Adipocyte (in vitro differentiated cells): ENCODE measurements at places on chromosomes 1 and 21.

DNA sequence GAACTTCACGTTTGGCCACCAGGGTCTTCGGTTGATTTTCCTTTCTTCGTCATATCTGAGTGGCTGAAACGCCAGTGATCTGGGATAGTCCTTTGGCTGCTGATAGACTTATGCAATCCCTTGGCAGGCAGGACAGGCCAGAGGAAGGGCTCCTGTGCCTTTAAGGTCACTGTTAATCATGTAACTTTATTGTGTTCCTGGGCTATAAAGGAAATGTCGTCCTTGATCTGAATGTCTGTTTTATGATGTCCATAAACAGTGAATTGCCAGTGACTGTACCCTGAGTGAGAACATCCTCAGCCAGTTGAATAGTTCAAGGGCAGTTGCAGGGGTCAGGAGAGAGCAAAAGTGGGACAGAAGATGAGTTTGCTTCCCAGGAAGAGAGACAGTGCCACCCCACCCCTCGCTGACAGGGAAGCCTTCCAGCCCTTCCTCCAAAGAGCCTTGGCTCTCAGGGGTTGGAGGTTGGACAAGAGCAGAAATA, 68.0 kb downstream of the PDE9A start:
- DNase-seq, result no peak

GRCh38 chr1:205183676-205184335, 27.7 kb downstream of the DSTYK start:
- peak; percentile 38 for DNase-seq

DNA sequence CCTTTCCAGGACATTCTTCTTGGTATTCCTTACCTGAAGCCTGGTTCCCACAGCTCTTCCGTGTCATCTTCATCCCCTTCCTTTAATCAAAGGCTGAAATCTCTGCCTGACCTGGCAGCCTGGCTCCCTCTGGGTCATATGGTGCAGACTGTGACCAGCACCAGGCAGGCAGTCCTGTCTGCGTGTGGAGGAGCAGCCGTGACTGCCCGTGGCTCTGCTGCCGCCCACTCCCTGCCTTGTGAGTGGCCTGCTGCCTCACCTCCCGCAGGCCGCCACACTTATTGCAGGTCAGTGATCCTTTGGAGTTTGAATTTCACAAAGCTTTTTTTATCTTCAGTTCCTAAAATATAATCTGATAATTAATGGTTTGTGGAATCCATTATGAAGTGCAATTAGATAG, 36.2 kb upstream of the EPHA8 start:
- DNase-seq, result no peak

GRCh38 chr1:56206391-56206790, 373.0 kb downstream of the PLPP3 start:
- no peak for DNase-seq

GRCh38 chr1:27864264-27864895, 8.0 kb upstream of the THEMIS2 start:
- no peak for DNase-seq

DNA sequence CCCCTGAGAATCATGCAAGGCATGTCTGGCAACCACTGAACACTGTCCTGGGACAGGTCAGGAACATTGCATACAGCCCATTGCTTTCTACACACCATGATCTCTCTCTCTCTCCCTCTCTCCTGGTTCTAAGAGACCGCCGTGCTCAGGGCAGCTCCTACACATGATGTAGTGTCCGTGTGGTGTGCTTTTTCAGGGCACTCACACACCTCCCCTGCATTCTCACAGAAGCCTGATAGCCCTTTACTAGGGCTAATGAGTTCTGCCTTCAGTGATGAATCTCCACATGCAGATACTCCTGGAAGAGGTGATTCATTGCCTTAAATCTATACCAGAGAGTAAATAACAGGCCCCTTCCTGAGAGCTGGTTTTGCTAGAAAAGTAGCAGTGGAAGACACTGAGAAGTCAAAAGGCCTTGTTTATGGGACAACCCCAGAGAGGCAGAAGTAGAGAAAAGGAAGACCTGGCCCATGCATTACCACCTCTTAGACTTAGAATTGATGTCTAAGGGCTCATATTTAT, 7.2 kb upstream of the OLFML2B start:
- DNase-seq, result no peak

DNA sequence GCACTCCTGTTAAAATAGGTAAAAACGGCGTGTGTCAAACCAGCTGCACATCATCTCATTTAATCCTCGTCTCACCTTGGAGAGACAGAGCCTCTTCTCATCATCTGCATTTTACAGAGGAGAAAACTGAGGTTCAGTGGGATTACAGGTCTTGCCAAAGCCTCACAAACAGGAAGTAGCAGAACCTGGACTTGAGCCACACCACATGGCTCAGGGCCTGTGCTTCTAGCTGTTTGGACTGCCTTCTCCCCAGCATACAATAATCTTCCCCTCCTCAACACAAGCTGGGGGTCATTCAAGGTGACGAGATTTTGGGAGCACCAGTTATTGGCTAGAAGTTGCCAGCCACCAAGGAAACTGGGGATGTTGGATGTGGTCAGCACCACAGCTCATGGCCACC, 167.9 kb upstream of the ZC3H12A start:
- DNase-seq, result no peak

GRCh38 chr1:8495928-8496401, 178.1 kb downstream of the SLC45A1 start:
- no peak for DNase-seq

DNA sequence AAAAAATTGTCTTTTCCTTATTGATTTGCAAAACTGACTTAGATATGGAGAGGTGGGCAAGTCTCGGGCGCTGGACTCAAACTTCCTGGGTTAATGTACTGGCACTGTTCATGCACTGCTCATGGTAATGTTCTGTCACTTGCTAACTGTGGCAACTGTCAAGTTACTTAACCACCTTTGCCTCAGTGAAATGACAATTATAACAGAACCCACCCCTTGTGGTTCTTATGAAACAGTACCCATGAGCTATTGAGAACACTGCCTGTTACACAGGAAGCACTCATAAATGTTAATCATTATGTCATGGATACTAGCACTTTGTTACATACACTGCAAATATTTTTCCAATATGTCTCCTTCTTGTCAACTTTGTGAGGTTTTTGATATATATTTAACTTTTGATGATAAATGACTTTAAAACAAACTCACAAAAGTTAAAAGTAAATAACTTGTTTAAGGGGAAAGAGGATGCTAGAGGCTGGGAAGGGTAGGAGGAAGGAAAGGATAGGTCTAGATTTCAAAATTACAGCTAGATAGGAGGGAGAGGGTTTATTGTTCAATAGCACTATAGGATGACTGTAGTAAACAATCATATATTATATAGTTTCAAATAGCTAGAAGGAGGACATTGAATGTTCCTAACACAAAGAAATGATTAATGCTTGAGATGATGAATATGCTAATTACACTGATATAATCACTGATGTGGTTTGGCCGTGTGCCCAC, 342.5 kb downstream of the ADGRL2 start:
- DNase-seq, result no peak

DNA sequence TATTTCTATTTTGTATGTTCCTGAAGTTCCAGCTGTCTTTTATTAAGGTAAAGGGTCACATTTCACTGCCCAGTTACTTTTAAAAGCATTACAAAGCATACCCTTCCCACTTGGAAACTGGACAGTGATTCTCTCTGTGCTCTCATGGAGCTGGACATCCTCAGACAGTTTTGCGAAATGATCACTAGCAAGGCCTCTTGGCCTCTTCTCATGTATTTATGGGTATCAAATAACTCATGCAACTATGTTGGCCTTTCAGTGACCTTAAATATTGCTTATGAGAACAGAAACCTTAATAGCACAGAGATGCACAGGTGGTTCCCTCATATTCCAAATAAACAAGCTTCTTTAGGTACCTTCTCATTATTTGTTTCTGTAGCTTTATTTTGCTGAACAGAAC, 7.9 kb upstream of the AMPD1 start:
- DNase-seq, result peak; percentile 29

- DNase-seq, result no peak
These were observed 73.6 kb downstream of the SLC27A3 start for GRCh38 chr1:153848805-153849204.

GRCh38 chr1:203754455-203754864, 10.5 kb upstream of the LAX1 start:
- DNase-seq, result no peak

GRCh38 chr1:63955370-63956145, 181.7 kb downstream of the ROR1 start:
- DNase-seq, result no peak

DNA sequence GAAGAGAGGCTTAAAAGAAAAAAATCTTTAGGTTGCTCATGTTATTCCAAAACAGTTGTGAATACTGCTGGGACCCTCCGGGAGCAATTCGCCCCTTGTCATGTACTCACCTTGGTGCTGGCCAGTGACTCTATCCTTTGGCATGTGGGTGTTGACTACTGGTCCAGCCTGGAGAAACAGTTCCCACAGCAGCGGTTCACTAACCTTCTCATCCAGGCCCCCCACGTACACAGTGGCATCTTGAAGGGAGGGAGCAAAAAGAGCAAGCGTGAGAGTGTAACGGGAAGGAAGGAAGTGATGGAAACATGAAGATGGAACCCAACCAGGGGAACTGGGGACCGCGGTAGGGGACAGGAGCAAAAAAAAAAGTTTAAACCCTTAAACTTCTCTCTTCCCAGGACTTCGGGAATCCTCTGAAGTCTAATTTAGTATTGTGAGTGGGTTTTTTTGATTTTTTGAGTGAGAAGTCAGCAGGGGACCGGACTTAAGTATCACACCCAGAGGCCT, 494 bp downstream of the SF3B4 start:
- DNase-seq, result peak; percentile 28

GRCh38 chr1:103191327-103191726, 83.0 kb upstream of the COL11A1 start:
- peak; percentile 18 for DNase-seq

- DNase-seq, result no peak
These were observed 33.1 kb downstream of the SIPA1L2 start for GRCh38 chr1:232596666-232597303.

DNA sequence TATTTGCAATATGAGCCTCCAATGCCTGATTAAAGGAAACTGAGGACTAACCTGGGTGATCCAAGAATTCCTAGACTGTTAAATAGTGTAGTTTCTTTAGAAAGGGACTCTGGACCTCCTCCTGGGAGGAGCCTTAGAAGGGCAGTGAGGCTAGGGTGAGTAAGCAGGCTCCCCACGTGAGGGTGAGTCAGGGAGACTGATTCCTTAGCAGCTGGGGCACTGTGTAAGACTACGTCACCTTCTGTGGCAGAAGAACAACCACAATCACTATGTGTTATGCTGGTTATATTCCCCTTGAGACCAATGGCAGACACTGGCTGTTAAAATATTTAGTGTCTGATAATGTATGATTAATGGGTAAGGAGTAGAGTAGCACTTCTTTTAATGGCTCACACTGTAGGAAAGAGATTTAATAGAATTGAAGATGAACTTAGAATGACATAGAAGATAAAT, 53.3 kb upstream of the SYT14 start:
- DNase-seq, result peak; percentile 97

DNA sequence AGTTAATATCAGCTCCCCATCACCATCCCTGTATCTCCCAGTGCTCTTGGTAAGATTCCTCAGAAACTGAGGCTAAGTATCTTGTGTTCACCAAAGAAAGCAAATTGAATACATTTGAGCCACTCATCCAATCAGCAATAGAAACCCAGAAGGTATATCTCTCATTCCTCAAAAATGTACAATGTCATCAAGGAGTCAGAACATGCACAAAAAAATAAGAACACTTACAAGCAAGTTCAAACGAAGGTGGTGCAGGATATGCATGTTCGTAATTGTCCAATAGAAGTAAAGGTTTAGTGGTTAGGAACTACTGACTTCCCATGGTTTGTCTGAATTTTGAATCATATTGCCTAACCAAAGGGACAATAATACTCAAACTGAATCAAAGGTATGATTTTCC, 24.3 kb downstream of the RXRG start:
- no peak for DNase-seq

GRCh38 chr1:226019572-226019971, 20.4 kb upstream of the SDE2 start:
- no peak for DNase-seq

DNA sequence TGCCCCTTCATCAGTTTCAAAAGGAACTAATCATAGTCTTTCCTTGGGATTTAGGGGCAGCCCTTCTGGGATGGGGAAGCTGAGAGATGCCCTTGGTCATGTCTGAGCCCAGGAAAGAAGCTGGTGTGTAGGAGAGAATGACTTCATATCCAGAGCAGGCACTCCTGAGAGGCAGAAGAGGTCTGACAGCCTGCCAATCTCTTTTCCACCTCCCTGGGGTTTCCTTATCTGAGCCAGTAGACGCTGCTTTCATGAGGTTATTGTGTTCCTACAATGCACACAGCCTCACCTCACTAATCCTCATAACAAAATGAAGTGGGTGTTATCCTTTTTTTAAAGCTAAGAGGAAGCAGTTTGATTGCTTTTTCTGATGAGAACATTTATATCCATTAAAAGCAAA, 14.1 kb downstream of the ROR1 start:
- DNase-seq, result no peak

GRCh38 chr1:58783993-58784757, at the start of gene JUN:
Gene JUN, minus strand, starts transcription at chr1:58784047. Its CDS starts 977 bp downstream, at chr1:58783070.
- peak; percentile 100 for DNase-seq

GRCh38 chr21:46071082-46071481, 26.8 kb upstream of the COL6A2 start:
- DNase-seq, result no peak

- no peak for DNase-seq
These were observed 11.9 kb upstream of the GPX7 start for GRCh38 chr1:52590266-52590665.

GRCh38 chr1:48817505-48818114, 40.9 kb upstream of the BEND5 start:
- peak; percentile 87 for DNase-seq

DNA sequence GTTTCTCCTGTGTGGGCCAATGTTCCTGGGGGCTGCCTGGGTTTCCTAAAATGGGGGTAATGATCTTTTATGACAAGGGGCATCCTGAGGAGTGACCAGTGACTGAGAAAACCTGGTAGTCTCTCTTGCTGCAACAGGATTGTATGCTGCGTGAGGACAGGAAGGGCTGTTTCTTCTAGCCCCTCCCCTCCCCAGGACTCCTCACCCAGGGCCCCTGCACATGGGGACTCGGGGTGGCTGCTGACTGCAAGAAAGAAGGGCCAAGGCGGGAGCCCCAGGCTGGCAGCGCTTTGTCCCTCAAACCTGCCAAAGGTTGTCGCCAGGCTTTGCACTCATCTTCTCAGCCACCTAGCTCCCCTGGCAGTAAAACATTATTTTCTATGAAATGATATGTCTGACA, 442.4 kb downstream of the CAMTA1 start:
- no peak for DNase-seq

GRCh38 chr1:213585402-213585801, 402.4 kb upstream of the PROX1 start:
- no peak for DNase-seq

DNA sequence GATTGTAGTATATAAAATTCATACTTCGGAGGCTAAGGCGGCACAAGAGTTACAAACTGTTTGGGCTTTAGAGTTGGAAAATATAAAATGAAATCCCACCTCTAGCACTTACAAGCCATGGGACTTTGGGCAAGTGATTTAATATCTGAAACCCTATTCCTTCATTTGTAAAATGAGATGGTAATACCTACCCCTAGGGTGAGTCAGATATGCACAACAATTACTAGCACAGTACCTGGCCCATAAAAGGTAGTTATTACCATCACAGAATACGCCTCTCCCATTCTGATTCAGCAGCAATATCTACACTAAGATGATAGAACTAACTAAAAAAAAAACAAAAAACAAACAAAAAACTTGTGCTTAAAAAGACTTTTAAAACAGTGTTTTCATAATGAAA, 3.5 kb downstream of the KLHL12 start:
- DNase-seq, result no peak

GRCh38 chr1:112703706-112704105, 3.2 kb downstream of the RHOC start:
- no peak for DNase-seq

GRCh38 chr1:51661081-51661518, 44.2 kb downstream of the OSBPL9 start:
- peak; percentile 93 for DNase-seq
